T-cell (primary cell): ENCODE measurements at places on chromosomes 2 and 18.

- DNase-seq: no peak
Measured at GRCh38 chr18:63832470-63832869, 55.0 kb upstream of the SERPINB2 start.

- DNase-seq: no peak
Measured at GRCh38 chr2:236859908-236860307, 225.8 kb upstream of the COPS8 start.

- no peak for DNase-seq
Measured at GRCh38 chr2:107303964-107304363, 418.0 kb upstream of the ST6GAL2 start.

DNA sequence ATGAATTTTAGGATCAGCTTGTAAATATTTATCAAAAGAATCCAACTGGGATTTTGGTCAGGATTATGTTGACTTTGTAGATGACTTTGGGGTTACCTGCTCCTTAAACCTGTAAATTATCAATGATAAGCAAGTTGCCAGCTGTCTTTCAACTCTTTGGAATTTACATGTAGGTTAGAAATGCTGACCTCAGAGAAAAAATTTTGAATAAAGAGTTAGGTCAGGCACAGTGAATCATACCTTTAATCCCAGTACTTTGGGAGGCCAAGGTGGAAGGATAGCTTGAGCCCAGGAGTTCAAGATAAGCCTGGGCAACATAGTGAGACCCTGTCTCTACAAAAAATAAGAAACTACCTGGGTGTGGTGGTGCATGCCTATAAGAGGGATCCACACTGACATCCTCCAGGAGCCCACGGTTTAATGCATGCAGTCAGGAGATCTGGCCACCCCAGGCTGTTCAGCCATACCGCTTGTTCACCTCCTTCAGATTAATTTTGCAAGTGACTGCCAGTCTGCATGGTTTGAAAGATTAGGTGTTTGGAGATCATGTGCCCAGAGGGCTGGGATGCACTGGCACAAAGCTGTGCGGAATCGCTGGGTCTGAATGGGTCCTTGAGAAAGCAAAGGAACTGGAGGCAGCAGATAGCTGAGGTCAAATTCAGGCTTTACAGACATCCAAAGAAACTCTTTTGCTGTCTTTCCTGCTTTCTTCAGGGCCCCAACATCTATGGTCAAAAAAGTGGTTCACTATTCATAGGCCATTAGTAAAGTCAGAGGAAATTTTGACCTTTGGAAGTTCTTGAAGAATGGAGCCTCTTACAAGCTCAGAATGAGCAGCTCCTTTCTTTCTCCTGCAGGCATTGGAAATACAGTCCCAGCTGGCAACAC, 83.4 kb upstream of the TXNDC2 start:
- DNase-seq: no peak
